Activated CD4-positive, alpha-beta T cell treated with anti-CD3 and anti-CD28 coated beads, Interleukin-2, amount 50 U/mL, for 16 hours (primary cell): ENCODE measurements at places on chromosomes 12 and 14.

- no peak for DNase-seq
Observed at GRCh38 chr12:750366-751191, 1.8 kb upstream of the WNK1 start.

GRCh38 chr12:61750604-61751003, 509.6 kb upstream of the USP15 start:
- DNase-seq, result no peak

DNA sequence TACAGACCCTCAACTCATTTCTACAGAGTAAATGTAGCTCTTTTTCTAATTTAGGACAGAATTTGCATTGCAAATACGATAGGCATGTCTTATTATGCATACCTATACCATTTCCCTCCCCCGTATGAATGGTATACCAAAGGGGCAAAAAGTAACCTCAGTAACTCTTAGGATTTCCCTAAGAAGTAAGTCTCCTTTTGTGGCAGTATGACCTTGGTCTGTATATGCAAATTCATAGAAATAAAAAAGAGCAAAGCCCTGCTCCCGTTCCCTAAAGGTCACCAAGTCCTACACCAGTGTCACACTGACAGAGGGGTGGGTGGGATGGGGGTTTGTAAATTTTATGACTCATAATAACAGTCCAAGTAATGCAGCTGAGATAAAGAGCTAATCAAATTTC, 365.8 kb upstream of the CCDC196 start:
- DNase-seq, result no peak

DNA sequence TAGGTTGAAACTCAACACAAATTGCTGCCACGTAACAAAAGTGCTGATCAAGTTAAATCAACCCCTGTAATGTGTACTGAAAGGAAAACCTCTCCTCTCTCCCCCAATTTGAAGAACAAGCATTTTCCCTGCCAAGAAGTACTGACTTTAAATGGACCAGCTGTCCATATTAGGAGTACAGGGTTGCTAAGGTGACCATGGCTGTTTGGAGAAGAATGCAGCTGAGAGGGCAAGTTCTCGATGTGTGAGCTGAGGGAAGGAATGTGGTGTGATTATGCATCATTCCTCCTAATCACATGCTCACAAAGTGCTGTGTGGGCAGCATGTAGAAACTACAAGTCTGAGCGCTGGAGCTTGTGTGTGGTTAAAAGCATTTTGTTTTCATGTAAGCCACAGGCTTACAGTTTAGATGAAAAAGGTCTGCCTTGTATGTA, 50.9 kb upstream of the CCT2 start:
- peak; percentile 72 for DNase-seq

GRCh38 chr12:107593713-107594381, 91.8 kb upstream of the PWP1 start:
- DNase-seq, result peak; percentile 5

- DNase-seq, result no peak
Observed at GRCh38 chr14:87278415-87278814, 714.6 kb downstream of the GALC start.

- no peak for DNase-seq
Observed at GRCh38 chr14:77561881-77562280, 54.6 kb downstream of the SPTLC2 start.

- DNase-seq, result no peak
Observed at GRCh38 chr14:24256960-24257359, 6.0 kb downstream of the TGM1 start.

DNA sequence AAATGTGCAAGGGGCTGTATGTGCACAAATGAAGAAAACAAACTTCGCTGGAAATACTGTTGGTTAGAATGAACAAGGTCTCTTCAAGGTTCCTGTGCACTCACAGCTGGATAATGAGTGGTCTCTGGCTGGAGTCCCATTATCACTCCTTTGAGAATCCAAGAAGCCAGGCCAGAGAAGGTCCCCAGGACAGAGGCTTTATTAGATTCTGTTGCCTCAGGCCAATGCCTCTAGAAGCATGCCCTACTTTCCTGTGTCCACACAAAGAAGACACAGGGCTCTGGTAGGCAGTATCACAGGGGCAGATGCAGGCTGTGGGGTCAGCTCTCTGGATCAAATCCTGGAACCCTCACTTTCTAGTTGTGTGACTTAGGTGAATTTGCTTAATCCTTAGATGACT, 384.7 kb downstream of the GRIN2B start:
- no peak for DNase-seq

DNA sequence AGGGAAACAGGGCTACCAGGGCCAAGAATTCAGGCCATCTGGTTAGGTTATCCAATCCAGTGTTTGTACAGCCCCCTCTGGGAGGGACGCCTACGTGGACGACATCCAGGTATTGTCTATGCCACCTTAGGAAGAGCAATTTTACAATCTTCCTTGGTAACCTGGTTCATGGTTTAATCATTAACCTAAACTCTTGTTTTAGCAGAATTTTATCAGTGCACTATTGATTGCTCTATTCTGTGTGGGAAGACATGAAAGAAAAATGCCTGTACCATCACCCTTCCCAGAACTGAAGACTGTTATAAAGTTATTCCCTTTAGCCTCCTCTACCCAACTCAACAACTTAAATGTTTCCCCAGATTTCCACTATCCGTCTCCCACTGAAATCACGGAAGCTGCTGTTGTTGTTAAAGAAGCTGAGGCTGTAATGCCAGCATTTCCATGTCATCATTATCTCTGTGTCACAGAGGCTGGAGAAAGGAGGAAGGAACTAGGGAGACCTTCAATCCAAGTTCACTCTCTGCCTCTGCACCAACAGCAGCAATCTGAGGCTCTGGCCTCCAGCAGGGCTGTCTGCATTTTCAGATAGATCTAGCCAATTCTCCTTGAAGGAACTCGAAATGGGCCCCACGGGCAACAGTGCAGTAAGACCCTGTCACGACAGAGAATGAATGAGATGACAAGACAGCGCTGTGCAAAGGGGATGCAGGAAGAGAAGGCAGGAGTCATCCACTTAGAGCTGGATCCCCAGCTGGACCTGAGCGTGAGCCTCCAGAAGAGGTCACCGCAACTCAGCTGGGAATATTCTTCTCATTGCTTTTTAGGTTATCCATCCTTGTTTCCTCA, 183.4 kb upstream of the GZMB start:
- DNase-seq, result no peak

DNA sequence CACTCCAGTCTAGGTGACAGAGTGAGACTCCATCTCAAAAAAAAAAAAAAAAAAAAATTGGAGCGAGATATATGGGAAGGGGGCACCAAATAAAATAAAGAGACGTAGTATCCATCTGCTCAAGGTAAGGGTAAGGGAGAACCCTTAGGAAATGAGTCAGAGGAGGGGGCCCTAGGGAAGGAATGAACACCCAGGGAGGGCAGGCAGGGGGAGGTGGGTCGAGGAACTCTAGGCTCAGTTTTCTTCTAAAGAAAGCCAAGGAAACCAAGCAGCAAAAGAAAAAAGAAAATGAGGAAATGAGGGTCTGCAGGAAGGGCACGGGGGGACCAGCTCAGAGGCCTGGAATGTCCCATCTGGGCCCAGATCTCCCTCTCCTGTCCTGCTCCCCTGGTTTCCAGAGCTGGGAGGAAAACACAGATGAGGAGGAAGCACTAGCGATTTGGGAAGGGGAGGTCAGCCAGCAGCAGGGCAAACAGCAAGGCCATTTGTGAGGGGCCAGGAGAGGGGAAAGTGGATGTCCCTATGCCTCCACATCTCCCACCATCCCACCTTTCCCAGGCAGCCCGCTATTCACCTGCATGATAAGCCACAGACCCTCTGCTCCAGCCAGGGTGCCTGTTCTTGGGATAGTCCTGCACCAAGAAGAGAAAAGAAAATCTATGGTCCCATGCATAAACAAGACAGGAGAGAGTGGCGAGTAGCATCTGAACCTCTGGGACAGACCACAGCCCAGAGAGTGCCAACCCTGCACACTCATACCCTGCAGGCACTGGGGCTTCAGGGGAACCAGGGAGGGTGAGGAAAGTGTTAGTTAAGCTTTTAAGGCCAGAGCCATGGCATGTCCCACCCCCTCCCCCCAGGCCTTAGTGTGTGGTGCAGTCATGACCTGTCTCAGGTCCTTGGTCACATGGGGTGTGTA, 11.9 kb downstream of the SPRYD3 start:
- no peak for DNase-seq

DNA sequence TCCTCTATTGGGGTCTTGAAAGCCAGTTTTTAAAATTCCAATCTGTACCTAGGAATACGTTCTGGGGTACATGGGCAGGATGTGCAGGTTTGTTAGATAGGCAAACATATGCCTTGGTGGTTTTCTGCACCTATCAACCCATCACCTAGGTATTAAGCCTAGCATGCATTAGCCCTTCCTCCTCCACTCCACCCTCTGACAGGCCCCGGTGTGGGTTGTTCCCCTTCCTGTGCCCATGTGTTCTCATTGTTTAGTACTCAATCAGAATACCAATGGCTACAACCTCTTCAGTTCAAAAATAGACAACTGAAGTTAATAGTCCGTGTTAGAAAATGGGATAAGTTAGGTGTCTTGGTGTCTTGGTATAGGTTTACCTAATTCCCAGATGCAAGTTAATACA, 3.4 kb downstream of the NTS start:
- no peak for DNase-seq

- DNase-seq, result no peak
Observed at GRCh38 chr14:50854521-50854920, 17.3 kb upstream of the ABHD12B start.

DNA sequence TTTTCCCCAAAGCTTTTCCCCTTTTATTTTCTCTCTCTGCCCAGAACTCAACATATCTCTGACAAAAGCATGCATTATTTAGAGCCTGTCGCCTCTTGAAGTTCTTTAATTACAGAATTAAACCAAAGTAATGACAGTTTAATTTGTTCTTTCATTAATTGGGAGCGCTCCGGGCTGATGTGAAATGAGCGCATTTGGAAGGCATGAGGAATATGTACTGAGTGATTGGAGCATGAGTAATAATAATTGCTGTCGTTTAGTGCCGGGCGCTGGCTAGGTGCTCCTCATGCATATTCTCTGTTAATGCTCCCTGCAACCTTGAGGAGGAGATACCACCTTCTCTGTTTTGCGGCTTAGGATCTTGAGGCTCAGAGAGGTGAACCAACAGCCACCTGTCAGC, 120.5 kb downstream of the SLC25A47 start:
- DNase-seq, result no peak

DNA sequence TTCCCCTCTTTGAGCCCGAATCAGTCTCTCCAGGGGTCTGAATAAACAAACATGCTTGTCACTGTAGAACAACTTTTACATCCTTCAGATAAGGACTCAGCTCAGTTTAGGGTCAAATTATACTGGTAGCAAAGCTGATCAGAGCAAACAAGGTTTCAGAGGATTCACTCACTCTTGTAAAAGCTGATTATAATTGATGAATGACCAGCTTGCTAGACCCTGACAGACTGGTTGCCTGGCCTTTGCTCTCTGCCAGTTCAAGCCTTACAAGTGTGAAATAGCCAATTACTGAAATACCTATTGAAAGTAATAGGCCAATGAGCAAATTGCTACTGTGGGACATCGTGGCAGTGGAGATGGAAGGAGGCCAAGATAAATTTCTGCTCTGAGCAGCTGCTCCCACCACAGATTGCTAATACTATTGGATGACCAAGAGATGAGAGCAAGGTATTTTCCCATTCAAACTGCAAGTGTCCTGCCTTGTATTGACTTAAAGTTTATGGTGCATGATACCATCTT, 177.6 kb downstream of the PDZRN4 start:
- DNase-seq, result no peak

DNA sequence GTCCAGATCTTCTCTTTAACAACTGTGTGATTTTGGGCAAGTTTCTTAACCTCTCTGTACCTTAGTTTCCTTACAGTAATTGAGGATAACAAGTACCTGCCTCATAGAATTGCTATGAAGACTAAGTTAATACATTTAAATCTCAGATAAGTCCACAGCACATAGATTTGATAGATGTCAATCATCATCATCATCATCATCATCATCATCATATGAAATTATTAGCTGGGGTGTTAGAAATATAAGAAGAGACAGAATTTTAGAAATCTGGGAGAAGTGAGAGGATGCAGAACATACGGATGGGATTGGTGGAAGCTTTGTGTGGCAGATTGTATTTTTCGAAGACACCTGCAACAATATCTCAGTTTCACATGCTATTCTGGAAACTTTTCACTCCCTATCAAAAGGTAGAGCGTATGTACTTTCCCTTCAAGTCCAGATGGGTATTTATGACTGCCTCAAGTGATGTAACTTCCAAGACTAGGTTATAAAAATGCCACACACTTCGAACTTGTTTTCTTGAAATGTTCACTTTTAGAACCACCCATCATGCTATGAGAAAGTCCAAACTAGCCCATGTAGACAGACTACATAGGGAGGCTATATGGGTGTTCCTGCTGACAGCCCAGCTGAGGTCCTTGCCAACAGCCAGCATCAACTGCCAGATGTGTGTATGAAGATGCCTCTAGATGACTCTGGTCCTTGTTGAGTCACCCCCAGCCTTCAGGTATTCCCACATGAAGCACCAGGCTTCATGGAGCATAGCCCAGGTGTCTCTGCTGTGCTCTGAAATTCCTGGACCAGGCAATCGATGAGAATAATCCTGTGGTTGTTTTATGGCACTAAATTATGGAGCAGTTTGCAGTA, 20.7 kb upstream of the SDR39U1 start:
- no peak for DNase-seq

- DNase-seq, result no peak
Observed at GRCh38 chr12:94099632-94100031, 48.7 kb upstream of the PLXNC1 start.

GRCh38 chr12:82966001-82966559, 279.4 kb downstream of the TMTC2 start:
- no peak for DNase-seq

- peak; percentile 48 for DNase-seq
Observed at GRCh38 chr14:77212943-77213678, 31.5 kb downstream of the TMEM63C start.

DNA sequence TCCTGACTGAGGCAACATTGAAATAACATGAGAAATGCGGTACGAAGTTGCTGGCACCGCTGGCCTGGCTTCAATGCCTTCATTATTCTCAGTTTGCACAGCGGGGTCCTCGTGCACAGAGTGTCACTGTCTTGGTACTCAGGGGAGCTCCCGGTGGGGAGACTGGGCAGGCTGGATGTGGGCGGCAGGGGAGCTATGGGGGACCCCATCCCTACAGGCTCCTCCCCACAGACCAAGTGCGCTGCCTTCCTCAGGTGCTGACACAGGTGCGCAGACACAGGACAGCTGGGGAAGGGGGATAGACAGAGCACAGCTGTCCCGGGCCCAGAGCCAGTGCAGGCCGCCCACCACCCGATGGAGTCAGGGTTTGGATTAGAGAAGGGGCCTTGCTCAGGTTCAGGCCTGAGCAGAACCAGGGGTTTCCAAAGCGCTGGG, 270.1 kb downstream of the ADGRD1 start:
- no peak for DNase-seq

GRCh38 chr12:99053616-99054362, 408.7 kb downstream of the APAF1 start:
- DNase-seq, result no peak

DNA sequence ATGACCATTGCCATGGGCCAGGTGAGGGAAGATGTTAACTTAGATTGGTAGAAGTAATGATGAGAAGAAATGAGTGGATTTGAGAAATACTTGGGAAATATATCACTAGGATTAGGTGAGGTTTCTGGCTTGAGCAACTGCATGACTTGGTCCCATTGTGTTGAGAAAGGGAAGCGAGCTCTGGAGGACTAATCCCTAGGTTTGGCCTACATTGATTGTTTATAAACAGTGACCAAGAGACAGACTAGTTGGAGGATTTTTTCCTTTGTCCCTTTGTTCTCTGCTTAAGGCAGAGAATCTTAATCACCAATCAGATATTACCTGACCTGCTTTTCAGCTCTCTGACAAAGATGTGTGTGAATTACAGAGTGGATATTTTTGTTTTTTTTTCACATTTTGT, 100.5 kb downstream of the AEBP2 start:
- DNase-seq, result no peak

GRCh38 chr12:53063708-53064612, 14.1 kb downstream of the TNS2 start:
- DNase-seq, result no peak
